Activated T-helper 1 cell treated with anti-CD3 and anti-CD28 coated beads, Interleukin-12 subunit alpha, Interleukin-12 subunit beta, Interleukin-2, Interleukin-4 antibody, amounts not matched to agents 30 ng/mL and 10 ng/mL and 1 ng/mL, durations not matched to agents 14 hours and 24 hours and 36 hours (primary cell): ENCODE measurements at places on chromosomes 2 and 18.

DNA sequence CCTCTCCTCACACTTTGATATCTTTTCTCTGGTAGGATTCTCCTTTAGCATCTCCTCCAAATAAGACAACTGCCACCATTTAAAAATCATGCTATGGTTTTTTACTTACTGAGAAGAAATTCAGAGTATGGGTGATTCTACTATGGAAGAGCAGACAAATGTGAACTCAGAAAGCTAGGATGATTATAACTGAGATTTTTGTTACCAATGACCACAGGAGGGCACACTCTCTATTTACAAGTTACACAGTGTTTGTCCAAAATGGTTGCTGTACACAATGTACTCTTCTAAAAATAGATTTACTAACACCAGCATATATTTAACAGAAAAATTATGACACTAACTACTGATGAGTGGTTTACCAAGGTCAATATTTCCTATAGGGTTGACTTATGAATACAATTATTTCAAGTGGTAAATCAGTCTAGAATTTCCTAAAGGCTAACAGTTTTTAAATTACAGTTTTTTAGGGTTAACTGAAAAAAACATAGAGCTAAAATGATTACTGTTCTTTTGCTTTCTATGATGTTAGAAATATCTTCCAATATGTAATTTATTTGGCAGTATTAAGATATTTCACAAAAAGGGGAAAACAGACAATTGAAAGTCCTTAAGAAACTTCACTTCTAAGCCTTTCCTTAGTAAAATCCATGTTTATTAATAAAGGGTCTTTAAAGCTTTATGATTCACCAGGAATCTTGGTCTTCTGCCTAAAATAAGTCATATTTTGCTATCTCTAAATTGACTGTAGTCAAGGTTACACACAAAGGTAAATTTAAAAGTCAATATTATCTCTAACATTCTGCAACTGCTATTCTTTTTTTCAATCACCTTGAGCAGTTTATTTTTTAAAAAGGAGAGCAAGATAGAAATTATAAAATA, 57.2 kb downstream of the MAP4K3 start:
- DNase-seq = no peak

- DNase-seq = no peak
Measured at GRCh38 chr2:46836295-46837111, 79.1 kb downstream of the MCFD2 start.

DNA sequence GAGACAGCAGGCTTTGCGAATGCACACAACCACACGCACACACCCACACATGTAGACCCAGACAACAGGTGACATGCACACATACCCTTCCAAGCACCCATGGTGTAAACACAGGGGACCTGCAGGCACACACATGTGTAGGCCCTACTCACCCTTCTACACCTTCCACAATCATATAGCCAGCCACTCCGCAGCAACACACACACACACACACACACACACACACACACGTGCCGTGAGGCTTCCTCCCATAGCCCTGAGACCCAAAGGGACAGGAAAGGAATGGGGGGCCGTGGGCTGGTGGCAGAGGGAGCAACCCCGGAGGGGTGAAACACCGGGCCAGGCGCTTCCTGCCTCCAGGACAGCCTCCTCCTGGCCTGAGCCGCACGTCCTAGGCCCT, 37.4 kb downstream of the BIN1 start:
- DNase-seq = no peak

DNA sequence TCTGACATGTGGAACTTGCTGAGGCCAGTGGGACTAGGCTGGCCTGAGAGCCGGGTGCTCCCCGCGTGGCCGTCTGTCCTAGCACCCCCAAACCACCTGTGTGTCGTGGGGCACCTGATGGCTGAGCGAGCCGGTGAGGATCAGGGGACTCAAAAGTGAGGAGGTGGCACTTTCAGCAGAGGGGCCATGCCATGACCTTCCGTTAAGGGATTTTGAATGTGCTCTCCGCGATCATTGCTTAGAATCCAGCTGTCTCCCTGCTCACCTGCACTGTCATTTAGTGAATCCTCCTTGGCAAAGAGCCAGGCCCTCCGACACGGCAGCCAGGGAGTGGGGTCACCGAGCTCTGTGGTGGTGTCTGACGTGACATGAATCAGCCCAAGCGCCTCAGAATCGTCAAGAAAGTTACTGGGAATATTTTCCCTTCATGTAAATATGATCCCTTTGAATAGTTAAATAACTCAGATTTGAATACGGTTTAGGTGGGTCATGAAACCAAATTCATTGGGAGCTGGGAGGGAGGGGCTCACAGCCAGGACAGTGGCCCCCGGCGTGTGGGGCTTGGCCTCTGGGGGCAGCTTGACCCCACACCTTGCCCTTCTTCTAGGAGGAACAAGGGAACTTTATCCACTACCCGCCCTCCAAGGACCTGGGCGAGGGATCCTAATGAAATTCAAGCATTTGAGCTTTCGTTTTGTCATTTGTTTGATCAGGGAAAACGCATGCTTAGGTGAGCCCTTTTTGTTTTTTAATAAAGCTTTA, 9.5 kb downstream of the NFATC1 start:
- DNase-seq = no peak

DNA sequence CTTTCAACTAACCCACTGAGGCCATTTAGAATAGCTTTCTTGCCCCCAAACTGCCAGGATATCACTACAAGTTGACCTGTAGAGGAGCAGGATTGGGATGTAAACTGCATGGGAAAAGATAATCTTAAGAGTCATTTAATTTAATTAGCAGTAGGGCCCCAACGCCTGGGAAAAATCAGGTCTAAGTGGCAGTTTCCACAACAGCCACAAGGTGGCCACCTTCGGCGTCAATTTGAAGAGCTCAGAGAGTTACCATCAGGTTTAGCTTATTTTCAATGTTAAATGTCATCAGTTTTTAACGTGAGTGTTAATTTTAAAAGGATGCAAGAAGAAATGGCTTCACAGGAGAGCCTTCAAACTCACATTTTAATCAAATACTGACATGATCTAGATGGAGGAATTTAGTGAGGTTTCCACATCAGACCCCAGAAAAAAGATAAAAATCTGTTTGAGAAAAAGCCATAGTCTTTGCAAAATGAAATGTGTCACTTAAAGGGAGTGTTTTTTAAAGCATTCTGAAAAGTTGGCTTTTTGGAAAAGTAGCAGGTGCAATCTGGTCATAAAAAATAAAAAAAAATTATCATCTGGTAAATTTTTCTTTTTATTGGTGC, 77.3 kb upstream of the UPP2 start:
- peak; percentile 34 for DNase-seq

GRCh38 chr2:101770726-101771125, 73.2 kb downstream of the MAP4K4 start:
- no peak for DNase-seq

DNA sequence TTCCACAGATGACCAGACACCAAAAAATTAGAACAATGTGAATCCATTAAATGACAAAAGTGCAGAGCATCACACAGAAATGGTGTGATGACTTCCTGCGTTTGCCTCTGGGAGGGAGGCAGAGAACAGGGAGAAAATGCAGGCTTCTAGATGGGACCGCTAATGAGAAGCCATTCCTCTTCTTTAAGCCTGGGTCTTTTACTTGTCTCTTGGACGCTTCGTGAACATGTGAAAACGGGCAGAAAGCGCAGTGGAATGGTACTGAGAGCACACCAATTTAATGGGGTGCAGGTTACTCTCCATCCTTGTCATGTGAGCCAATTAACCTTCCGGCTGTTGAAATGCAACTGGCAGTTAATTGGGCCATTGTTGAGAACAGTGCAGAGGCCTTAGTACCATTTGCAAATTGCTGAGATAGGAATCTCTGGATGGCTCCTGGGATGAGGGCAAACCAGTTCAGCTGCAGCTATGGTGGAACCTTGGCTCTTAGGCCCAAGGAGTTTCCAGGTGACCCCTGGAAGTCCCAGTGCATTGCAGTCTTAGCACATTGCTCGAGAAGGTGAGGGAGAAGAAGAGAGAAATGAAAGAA, 210.4 kb upstream of the CXCR4 start:
- DNase-seq = no peak

GRCh38 chr2:168327328-168327727, 79.9 kb upstream of the STK39 start:
- DNase-seq = no peak

DNA sequence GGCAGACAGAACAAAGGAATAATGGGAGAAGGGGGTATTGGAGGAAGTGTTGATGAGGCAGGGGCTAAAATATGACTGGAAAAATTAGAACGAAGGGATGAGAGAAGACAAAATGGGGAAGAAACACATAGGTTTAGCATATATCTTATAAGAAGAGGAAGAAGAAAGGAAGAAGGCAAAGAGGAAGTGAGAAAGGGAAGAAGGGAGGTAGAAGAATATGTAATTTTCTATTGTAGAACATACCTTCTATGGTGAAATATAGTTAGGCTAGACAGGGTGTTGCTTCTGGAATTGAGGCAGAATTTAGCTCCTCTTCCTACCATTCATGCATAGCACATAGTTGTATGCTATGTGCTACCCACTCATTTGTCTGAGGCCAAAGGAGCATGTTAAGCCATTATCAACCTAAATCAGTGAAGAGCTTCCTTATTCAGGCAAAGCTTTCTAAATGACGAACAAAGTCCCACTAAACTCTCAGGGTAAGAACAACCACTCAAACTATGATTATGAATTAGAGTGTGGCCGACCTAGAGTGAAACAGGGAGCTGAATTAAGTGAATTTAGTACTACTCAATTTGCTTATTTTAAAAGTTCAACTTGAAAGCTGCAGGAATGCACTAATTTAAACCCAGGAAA, 180.9 kb upstream of the GALNT5 start:
- DNase-seq = no peak

DNA sequence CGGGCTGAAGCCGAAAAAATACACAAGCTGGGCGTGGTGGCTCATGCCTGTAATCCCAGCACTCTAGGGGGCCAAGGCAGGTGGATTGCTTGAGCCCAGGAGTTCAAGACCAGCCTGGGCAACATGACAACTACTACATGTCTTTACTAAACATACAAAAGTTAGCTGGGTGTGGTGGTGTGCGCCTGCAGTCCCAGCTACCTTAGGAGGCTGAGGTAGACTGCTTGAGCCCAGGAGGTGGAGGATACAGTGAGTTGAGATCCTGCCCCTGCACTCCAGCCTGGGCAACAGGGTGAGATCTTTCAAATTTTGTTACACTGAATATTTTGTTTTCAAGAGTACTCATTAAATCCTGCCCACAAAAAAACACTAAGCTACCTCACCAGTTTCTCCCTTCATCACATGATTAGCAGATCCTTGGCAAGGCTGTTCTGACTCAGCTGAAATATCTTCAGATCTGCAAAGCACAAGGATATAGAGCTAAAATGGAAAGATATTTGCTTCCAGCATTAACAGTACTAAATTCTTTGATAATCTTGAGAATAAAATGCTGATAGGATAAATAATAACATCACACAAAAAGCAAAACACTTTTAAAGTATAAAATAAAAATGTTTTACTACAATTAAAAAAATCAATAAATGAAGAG, 28.2 kb upstream of the MCM6 start:
- no peak for DNase-seq

- DNase-seq = no peak
Measured at GRCh38 chr2:82674652-82675051, 1784.4 kb downstream of the SUCLG1 start.

DNA sequence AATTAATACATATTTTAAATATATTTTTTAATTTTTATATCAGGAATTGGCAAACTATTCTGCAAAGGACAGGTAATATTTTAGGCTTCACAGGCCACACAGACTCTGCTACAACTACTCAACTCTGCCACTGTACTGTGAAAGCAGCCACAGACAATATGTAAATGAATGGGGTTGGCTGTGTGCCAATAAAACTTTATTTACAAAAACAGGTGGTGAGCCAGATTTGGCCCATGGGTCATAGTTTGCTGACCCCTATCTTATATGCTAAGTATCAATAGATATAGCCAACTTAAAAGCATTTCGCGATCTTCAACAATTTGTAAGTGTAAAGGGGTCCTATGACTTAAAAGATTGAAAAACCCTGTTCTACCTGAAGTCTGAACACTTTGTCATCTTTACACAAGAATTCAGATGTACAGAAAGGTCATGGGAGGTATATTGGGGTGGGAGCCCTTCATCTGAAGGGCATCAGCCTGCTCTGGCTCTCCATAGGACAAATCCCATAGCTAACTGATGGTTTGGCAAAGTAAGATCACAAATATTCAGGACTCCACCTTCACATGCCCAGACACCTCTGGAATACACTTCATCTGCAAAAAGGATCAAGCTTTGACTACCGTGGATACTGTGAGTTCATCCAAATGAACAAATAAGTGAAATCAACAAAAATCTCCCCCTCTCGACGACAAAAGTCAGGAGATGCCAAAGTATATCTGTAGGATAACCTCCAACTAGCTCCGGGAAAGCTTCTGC, 65.9 kb downstream of the C1D start:
- DNase-seq = no peak

DNA sequence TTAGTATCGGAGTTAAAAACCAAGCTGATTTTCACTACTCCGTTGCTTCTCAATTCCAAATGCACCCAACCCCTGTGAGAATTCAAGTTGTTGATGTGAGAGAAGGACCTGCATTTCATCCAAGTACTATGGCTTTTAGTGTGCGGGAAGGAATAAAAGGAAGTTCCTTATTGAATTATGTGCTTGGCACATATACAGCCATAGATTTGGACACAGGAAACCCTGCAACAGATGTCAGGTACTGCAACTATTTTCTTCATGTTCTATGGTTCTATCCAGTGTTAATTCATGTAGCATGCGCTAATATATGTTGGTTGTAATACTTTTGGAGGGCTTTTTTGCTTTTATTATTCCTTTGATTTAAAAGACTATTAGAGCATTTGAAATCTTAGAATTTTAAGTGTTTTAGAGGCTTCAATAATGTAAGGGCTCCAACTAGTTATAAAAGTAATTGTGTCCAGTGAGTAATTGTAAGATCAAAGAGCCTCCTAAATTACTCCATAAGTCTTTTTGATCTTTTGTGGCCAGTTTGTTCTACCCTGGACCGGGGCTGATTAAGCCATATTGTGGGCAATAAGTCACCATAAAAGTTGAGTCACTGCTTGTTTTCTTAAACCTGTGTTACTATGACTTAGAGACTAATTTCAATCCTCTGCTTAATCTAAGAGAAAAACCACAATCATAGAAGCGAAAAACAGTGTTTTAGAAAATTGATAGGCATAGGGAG, 22.9 kb downstream of the DSG4 start:
- no peak for DNase-seq

DNA sequence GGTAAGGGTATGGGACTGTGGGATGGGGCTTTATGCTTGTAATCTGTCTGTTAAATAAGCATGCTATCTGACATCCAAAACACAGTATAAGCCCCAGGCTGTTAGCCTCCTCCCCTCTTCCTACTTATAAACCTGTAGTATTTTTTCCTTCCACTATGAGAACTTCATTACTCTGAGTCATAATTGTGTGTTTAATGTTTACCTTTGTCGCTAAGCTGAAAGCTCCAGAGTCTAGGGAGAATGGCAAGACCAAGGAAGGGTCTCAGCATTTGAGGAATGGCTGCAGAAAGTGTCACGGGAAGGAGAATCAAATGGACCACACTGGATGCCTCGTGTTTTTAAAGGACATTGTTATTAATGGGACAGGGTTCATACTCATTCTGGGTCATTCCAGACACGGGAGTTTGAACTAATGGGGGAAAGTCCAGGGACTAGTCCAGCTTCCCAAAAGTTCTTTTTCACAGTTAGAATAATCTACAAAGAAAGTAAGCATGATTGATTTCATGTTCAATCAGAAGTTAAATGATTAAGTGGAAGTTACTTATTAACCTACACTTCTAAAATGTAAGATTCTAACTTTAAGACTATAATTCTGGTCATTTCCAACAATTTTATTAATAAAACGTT, 292.2 kb downstream of the AFF3 start:
- no peak for DNase-seq
